ENCODE measurements at places on chromosomes 3 and 15.

DNA sequence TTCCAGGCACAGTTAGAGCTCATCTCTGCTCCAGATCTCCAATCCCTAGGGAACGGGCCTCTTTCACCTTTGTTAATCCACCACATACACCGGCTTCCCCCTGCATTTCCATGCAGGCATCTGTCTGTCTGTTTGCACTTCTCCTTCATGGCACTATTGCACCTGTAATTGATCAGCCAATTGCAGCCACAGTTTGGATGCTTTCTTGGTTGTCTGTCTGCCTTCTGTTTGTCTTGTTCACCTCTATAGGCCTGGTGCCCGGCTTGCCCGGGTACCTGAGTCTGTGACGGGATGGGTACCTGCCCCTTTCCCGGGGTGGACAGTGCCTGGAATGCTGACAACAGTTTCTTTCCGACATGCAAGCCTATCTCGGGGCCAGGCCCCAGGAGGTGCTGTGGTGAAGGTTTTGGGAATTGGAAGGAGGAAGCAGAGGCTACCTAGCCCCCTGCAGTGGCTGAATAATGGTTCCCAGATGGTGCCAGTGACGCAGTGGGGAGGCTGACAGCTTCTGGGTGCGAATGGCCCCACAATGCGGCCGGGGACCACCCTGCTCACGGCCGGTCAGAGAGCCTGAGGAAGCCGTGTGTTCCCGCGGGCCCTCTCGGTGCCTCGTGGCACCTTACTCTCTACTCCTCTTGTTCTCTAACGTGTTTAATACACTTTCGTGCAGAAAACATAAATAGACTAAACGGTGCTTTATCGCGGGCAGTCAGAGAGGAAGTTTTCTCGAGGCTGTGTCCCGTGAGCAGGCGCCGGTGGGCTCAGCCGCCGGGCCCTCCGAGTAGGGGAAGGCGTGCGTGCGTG, 31.3 kb upstream of the RAB6B start:
- no peak for DNase-seq

GRCh38 chr3:56133423-56133822, 334.8 kb downstream of the ERC2 start:
- DNase-seq, result peak; percentile 63

DNA sequence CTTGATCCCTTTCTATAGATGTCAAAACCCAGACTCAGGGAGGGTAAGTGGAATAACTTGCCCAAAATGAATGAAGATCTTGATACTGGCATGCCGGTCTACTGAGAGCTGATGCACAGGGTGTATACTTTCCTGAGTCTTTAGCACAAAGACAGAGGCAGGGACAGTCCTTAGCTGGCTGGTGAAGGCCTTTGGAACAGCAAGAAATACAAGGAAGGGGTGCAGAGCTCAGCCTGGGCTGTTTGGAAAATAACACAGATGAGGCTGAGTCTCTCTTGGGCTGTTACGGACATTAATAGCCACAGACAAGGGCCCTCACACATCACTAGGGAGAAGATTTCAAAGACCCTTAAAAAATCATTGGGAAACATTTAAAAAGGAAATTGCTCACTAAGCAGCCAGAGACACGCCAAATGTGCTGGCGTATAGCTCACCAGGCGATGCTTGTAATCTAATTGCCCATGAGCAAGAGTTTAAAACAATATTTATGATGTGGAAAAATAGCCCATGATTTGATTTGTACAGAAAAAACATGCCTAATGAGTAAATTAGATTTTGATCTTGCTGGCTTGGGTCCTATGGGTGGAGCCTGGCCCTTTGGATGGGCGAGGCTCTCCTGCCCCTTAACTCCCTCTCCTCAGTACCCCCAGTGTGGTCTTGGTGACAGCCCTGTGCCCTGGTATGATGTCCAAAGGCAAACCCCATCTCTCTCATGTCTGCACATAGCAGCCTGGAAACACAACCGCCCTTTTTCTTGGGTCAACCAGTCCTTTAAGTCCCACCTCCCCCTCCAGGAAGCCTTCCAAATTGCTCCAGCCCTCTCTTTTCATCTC, 81.8 kb upstream of the MRPS22 start:
- no peak for DNase-seq

DNA sequence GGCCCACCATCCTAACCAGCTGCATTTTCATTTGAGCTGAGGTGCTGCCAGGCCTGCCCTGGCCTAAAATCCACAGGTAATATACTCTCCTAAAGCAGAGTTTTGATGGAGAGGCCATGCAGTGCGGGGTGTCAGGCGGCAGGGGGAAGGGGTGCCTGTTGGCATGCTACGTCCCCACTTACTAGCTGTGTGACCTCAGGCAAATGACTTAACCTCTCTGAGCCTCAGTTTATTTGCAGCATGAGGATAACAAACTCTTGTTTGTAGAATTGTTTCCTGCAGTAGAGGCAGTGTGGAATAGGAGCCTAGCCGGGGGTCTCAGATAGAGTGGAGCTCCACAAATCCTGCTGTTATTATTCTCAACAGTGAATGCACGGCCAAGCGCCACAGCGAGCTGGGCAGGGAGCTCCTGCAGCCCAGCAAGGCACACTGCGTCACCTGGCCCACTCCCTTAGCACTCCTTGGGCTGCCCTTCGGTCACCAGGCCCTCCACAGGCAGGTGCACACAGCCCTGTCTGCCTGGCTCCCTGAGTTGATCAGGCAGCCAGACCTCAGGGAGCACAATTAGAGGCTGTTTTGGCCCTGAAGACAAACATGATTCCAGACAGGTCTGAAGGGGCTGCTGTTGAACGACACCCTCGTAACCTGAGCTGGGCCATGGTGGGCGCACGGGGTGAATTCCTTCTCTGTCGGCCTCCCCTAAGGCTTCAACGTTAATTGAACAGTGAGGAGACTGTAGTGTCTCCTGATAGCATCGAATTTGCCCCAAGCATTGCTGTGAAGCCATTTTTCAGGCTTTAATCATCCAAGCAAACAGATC, 248.8 kb upstream of the LYSMD4 start:
- no peak for DNase-seq

- DNase-seq, result no peak
Observed at GRCh38 chr15:74616366-74616939, 817 bp downstream of the CLK3 start.

- no peak for DNase-seq
Observed at GRCh38 chr15:66288551-66289185, 4.7 kb upstream of the DIS3L start.

DNA sequence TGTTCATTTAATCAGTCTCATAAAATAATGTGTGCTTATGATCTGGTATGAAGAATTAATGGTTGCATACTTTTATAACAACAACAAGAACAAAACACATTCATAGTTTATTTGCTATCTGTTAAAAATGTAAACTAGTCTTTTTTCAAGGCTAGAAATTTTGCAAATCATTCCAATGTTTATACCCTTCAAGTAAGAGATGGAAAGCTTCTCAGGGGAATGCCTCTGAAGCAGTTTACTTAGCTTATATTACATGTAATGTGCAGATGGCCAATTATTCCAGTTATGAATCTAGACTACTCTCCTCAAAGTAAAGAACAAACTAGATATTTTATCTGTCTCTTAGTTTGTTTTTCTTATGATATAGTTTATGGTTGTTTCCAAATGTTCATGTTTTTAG, 575.4 kb downstream of the NAALADL2 start:
- no peak for DNase-seq

DNA sequence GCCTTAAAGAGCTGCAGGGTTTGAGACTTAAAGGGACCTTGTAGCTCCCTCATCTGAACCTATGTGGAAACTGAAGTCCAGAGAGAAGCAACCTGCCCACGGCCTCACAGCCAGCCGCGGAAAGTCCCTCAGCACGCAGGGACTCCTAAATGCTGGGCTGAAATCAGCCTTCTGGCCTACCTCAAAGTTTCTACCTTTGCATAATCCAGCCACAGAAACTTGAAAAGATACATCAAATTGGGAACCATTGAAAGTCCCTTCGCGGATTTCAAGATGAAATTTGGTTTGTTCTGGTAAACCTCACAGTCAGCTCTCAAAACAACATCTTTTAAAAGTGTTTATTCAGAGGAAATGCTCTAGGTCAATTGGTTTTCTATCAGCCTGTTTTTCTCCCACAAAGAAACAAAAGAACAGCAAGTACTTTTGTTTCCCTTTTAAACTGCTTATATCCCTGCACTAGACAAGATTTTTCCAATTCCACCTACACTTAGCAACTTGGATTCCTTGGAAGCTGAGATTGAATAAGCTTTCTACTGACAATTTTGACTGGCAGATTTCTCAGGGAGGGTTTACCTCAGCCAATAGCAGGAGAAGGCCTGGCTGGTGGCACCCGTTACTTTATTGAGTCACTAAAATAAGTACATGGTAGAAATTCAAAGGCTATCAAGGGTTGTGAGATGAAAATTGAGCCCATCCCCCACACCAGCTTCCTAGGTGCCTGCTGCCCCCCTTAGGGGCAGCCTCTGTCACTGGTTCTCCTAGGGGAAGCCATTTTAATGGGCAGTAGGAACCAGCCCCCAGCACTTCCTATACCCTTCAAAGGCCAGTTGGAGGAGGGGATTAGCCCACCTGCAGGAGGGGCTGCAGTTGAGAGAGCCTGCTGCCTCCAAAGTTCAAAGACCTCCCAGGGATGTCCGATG, 171.2 kb downstream of the ADAMTS17 start:
- DNase-seq, result no peak

DNA sequence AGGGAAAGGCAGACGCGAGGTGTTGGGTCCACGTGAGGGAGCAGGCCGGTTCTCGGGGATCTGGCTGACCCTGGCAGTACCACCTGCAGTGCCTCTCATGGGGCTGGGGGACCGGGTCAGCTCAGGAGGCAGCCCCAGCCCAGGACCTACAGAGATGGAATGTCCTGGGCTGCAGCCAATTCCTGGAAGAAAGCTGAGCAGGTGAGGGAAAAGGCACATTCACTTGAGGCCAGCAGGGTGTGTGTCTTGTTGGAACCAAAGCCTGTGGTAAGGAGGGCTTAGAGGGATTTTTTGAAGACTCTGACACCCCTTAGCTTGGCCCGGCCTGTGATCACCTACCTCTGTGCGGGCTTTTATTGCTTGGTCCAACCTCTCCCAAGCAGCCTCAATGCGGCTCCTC, 15.8 kb downstream of the PLA2G4B start:
- no peak for DNase-seq

- DNase-seq, result no peak
Observed at GRCh38 chr3:42425736-42426407, 15.5 kb upstream of the LYZL4 start.

DNA sequence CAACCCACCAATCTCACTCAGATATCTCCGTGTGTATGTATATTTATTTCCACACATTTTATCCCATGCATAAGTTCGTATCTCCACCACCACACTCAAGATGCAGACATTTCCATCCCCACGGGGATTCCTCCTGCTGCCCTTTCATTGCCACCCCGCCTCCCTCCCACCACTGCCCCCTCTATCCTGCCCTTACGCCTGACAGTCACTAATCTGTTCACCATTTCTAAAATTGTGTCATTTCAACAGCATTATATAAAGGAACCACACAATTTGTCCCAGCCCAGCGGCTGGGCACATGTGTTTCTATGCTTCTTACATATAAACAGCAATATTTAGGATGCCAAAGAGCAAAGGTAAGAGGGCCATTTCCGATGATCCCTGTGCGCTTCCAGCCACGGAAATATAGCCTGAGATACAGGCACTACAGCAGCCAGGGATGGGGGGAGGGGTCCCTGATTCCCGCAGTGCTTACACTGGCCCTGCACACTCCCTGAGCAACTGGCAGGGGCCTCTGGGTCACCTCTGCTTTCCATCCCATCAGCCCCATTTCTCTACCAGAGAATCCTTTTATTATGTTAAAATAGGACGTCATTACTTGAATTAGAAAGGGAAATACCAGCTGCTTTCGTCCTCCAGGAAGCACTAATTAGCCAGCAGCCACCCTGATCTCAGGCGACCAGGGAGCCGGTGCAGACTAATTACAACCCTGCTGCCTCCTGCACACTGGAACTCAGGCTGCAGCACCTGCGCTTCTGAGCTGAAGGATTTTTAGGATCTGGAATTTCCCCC, 372.0 kb upstream of the ATP10A start:
- DNase-seq, result no peak

GRCh38 chr15:98872774-98873173, 134.8 kb downstream of the PGPEP1L start:
- DNase-seq, result no peak

DNA sequence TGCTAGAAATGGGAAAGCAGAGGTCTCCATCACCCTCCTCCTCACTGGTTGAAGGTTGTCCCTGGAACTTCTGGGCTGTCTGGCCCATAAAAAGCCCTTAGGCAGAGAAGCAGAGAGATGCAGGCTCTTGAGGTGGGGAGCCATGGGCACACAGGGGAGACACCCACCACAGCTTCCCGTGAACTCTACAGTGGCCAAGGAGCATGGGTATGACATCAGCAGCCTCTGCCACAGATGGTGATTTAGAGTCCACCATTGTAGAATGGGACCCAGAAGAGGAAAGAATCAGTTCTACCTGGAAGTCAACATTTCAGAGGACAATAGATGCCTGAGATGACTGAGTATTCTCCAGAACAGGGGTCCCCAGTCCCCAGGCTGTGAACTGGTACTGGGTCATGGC, 105.6 kb upstream of the LRRN1 start:
- DNase-seq, result no peak

DNA sequence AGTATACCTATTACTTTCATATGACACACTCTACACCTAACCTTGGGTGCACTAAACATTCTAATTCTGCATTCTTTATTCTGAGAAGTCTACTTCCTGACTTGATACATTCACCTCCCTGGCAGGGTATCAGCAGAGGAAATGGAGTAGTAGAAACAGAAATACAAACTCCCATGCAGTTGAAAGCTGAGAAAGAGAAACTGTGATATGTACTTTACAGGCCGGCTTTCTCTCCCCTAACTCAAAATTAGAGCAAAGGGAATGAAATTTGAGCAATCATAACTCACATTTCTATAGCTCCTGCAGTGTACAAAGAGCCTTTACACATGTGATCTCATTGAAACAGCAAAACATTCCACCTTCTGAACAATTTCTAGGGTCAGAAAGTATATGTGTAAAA, 135.5 kb upstream of the COL8A1 start:
- DNase-seq, result no peak

- no peak for DNase-seq
Observed at GRCh38 chr3:63287610-63288009, 9.5 kb downstream of the SYNPR start.

DNA sequence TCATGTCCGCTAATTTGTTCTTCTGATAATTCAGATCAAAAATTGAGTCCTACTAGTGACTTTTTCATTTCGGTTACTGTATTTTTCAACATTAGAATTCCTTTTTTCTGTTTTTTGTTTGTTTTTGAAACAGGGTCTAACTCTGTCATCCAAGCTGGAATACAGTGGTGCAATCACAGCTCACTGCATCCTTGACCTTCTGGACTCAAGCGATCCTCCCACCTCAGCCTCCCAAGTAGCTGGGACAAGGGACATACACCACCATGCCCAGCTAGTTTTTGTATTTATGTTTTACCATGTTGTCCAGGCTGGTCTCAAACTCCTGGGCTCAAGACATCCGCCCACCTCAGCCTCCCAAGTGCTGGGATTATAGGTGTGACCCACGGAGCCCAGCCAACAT, 8.0 kb upstream of the INO80 start:
- DNase-seq, result no peak

- no peak for DNase-seq
Observed at GRCh38 chr15:29266052-29266582, 3.5 kb downstream of the NSMCE3 start.
